ENCODE measurements at places on chromosomes 3 and 15.

DNA sequence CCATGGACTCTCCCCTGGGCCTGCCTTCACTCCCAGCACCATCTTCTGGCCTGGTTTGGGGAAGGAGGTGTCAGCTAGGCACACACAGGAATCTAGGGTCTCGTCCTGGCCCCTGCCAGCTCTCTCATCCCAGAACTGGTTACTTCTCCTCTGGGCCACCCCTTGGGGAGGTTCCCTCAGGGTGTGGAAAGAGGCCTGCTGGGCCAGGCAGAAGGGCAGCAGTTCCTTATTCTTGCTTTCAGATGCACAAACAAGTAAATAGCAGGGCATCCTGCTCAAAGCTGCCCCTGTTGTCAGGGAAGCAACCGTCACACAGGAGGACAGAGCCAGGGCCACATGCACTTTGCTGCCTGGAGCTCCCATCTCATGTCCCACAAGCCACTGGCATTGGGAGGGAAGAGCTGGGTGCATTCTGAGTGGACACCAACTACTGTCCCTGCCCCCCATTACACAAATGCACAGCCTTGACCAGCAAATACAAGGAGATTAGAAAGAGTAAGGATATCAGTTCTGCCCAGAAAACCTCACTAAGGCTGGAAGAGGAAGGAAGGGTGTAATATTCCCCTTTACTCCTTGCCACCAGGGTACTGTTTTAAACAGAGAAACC is 108.8 kb upstream of the HACD2 start:
- no peak for DNase-seq

DNA sequence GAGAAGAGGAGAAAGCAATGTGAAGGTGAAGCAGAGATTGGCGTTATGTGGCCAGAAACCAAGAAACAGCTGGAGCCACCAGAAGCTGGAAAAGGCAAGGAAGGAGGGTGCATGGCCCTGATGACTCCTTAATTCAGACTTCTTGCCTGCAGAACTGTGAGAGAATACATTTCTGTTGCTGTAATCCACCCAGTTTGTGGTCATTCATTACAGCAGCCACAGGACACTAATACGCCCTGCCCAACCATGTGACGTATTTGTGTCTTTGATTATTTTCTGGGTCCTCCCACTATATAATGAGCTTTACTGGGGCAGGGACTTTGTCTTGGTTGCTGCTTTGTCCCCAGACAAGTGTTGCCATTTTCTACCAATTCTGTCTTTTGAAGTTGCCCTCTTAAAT is 64.5 kb upstream of the MITF start:
- no peak for DNase-seq

- no peak for DNase-seq
Measured at GRCh38 chr3:34724916-34725499, 914.3 kb upstream of the ARPP21 start.

GRCh38 chr3:55903680-55904079 is 416.6 kb upstream of the WNT5A start:
- no peak for DNase-seq

- DNase-seq, result no peak
Measured at GRCh38 chr3:159843840-159844730, 144.6 kb upstream of the IL12A start.

GRCh38 chr15:100891307-100892012 is 11.8 kb downstream of the ALDH1A3 start:
- DNase-seq, result no peak

- no peak for DNase-seq
Measured at GRCh38 chr3:172877011-172877410, 126.5 kb downstream of the ECT2 start.

DNA sequence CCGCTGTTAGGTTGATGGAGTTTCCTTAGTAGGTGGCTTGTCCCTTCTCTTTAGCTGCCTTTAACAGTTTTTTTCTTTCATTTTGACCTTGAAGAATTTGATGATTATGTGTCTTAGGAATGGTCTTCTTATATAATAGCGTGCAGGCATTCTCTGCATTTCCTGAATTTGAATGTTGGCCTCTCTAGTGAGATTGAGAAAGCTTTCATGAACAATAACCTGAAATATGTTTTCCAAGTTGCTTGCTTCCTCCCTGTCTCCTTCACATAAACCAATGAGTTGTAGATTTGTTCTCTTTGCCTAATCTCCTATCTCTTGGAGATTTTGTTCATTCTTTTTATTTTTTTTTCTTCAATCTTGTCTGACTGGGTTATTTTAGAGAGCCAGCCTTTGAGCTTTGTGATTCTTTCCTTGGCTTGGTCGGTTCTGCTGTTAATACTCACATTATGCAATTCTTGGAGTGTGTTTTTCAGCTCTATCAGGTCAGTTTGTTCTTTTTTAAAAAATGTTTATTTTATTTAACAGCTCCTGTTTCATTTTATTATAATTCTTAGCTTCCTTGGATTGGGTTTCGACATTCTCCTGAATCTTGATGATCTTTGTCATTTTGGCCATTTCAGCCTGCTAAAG is 627.9 kb downstream of the SI start:
- DNase-seq, result no peak

DNA sequence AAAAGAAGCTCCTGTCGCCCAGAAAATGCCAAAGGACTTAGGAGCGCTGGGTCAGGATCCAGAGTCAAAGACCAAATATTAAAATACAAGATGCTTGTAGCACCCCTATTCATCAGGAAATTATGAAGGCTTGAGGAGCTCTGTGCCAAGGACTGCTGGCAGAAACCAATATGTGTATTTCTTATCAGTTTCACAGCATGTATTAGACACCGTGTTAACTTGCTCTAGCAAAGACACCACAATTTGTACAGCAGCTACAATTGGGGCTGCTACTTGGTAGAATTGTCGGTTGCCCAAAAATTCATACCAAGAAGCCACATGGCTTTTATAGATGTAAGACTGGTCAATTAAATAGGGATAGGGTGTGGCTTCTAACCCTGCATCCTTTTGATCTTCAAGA is 128.8 kb downstream of the CD47 start:
- no peak for DNase-seq

DNA sequence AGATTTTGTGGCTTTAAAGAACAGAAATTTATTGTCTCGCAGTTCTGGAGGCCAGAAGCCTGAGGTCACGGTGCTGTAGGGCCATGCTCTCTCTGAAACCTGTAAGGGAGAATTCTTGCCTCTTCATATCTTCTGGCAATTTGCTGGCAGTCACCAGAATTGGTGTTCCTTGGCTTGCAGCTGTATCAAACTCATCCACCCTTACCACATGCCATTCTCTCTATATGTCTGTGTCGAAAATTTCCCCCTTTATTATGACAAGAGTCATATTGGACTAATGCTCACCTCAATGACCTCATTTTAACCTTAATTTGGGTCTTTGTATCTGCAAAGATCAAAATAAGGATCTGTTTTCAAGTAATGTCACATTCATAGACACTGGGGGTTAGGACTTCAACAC is 266.7 kb downstream of the IL20RB start:
- no peak for DNase-seq

- DNase-seq, result no peak
Measured at GRCh38 chr3:187293516-187294430, 2.2 kb upstream of the MASP1 start.

GRCh38 chr3:16072420-16073110 is 101.9 kb upstream of the GALNT15 start:
- DNase-seq, result no peak

GRCh38 chr3:89239774-89240173 is 132.4 kb downstream of the EPHA3 start:
- no peak for DNase-seq

DNA sequence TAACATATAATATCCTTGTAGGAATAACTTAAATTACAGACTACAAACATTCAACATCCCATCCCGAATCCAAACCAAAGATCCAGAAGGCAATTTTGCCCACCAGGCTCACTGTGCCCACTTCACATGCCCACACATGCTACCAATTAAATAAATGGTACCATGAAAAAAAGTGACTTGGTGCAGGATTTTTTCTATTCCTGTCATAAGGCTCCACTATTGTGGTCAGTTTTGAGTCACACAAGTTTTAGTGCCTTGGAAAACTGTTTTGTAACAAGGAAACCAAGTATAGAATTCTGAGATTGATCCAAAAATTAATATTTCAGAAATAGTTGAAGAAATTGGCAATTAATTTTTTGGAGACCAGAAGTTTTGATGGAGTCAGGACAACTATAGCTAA is 470.1 kb upstream of the THBS1 start:
- no peak for DNase-seq

DNA sequence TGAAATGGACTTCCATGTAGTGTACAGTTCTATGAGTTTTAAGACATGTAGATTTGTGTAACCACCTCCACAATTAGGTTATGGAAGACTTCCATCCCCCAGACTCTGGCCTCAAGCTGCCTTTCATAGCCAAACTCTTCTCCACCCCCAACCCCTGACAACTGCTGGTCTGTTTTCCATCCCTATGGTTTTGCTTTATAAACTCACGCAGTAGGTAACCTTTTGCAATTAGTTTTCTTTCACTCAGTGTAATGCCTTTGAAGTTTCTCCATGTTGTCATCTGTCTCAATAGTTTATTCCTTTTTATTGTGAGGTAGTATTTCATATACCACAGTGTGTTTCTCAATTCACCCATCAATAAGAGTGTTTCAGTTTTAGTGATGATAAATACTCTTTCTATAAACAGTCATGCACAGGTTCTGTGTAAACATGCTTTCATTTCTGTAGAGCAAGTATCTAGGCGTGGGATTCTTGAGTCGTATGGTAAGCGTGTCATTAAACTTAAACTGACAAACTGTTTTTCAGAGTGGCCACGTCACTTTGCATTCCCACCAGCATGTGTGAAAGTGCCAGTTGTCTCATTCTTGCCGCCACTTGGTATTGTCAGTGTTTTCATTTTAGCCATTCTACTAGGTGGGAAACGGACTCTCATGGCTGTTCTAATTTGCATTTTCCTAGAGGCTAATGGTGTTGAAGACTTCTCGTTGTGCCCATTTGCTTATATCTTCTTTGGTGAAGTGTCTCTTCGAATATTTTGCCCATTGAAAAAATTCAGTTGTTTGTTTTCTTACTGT is 47.3 kb upstream of the ALDH1A3 start:
- no peak for DNase-seq

DNA sequence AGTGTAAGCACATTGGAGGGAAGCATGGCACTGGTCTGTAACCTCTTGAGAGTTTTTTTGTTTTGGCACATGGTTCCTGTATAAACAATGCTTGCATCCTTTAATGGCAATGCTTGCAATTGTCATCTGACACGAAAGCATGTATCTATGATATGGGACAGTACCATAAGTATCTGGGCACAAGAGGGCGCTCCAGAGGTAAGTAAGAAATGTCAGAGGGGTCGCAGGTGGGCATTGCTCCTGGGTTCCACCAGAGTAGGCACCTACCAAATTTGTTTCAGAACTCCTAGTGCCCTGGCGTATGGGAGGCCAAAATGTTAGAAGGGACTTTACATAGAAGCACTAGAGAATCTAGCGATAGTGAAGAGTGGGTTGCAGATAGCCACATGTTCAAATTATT is 58.7 kb upstream of the BCHE start:
- DNase-seq, result no peak

DNA sequence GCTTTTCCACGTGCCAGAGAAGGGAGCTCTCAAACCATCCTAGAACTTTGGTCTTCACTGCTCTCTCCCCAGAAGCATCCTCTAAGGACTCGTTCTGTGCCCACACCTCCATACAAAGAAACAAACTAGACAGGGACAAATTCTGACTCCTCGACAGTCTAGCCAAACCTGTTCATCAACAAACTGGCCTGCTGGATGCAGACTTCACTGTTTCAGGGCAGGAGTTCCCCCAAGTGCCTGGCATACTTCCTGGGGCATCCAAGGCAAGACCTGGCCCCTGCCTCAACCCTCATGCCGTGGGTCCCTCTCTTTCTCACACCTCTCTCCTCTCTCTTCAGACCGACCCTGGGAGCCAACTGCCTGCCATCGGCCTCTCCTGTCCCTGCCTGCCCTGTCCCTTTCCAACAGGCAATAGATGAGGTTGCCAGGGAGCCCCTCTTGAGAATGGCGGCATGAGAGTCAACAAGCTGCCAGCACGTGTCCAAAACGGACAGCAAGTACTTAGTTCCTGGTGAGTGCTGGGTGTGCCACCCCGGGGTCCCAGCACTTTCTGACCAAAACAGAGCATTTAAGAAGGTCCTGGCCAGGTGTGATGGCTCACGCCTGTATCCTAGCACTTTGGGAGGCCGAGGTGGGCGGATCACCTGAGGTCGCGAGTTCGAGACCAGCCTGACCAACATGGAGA is 79.1 kb upstream of the HES1 start:
- DNase-seq, result no peak

GRCh38 chr15:57922776-57923175 is 142.7 kb downstream of the ALDH1A2 start:
- no peak for DNase-seq

DNA sequence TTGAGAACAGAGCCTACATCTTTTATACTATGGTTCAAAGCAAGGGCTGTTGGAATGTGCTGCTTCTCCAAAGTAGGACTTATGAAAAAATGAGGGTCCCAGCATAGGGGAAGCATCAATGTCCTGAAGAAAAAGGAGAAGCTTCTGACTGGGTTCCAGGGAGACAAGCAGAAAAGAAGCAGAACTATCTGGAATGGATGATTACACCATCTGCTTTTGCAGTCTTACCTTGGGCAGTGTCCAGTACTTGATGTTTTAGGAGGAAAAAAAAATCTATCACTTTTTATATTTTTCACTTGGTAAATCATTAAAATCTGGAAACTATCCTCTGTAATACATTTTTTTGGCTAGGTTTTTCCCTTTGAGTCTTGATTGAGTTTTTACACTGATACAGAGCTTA is 57.9 kb upstream of the DPH6 start:
- DNase-seq, result no peak

DNA sequence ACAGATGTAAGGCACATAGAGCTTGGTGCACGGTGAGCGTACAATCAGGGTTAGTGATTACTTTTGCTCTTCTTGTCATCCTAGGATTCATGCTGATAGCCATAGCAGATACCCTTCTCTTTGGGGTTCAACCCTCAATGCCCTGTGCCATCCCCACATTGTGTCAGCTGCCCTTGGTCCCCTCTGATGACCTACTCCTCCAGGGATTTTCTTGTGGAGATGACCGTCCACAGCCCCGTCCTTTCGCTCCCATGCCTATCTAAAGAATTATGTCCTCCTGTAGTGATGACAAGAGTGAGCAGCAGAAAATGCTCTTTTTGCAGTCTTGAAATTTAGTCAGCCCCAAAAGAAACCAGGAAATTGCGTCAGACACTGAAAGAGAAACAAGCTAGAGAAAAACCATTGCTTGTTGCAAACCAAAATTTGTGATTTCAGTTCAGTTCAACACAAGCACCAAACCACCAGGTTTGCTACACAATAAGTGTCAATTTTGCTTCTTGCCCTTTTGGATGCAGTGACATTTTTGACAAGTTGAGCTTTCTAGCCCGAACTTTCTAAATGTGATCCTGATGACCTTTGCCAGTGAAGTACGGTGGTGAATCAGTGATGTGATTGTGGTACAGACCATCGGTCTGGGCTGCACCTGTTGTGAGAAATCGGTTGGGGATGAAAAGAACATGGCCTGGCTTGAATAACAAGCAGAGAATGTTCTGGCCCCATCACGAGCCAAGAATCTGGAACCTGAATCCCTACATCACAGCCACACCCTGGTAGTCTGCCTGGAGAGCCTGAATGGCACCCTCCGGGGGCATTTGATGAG is 41.3 kb downstream of the CMTM7 start:
- no peak for DNase-seq

- DNase-seq, result no peak
Measured at GRCh38 chr15:47685141-47685870, 32.0 kb upstream of the SEMA6D start.

Measured in activated CD8-positive, alpha-beta memory T cell treated with anti-CD3 and anti-CD28 coated beads for 1 hour (primary cell).